Stimulated activated CD8-positive, alpha-beta memory T cell treated with anti-CD3 and anti-CD28 coated beads, Interleukin-7, amount 100 ng/mL, for 24 hours (primary cell): ENCODE measurements at places on chromosomes 2 and 18.

DNA sequence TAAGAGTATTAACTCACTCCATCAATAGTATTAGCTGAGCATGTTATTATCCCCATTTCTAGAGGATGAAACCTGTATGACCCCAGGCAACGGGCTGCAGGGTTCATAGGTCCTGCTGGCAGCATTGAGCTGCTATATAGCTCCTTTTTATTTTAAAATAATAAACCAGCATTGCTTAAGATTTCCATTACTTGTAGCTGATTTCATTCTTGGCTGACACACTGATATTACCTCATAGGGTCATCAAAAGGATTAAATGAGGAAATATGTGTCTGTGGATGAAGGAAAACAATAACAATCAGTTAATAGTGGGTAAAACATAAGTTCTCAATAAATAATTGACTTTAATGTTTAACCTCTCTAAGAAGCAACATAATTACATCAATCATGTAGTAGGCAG, 48.3 kb upstream of the NRP2 start:
- no peak for DNase-seq

- no peak for DNase-seq
Measured at GRCh38 chr2:106269591-106270291, 75.6 kb upstream of the UXS1 start.

GRCh38 chr2:238850091-238850490, 2.2 kb downstream of the TWIST2 start:
- DNase-seq = no peak

- DNase-seq = no peak
Measured at GRCh38 chr2:118846442-118846952, 951 bp downstream of the EN1 start.

GRCh38 chr2:28102455-28102874, 211.9 kb downstream of the BABAM2 start:
- no peak for DNase-seq

GRCh38 chr2:96498021-96498431, 7.1 kb downstream of the NEURL3 start:
- DNase-seq = no peak

DNA sequence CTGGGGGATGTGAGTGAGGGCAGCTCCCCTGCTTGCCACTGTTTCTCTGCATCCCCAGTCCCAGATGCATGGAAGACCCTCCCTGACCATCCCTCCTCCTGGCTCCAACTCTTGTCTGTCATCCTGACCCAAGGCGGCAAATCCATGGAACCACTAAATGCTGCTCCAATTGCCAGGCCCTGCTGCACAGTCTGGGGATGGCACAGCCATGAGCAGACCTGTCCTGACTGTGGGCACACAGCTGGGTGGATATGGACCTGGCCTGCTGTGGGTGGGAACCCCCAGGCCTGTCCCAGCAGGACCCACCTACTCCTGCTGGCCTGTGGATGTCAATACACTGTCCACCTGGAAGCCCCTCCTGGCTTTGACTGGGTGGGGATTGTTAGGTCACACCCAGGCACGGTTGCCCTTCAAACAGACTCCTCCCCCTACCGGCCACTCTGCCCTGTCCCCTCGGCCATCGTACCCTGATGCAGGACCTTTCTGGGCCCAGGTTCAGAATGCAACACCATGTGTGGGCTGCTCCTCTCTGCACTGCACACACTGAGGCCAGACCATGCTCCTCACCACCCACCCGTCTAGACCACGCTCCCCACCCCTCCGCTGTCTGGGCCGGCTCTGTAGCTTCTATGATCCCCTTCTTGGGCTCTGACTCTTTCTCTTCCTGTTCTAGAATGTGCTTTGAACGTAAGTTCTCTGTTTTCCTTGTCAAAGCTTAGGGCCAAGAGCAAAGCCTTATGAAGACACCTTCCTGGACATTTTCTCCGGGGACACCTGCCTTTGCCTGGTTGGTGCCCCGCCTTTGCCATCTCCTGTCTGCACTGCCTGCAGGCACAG, 57.9 kb downstream of the INPP5D start:
- DNase-seq = no peak

- DNase-seq = no peak
Measured at GRCh38 chr18:47802802-47803201, 127.7 kb downstream of the SMAD2 start.
